ENCODE measurements at places on chromosomes 7 and 10.

- DNase-seq: no peak
Observed at GRCh38 chr10:98097616-98098015, 36.8 kb upstream of the R3HCC1L start.

DNA sequence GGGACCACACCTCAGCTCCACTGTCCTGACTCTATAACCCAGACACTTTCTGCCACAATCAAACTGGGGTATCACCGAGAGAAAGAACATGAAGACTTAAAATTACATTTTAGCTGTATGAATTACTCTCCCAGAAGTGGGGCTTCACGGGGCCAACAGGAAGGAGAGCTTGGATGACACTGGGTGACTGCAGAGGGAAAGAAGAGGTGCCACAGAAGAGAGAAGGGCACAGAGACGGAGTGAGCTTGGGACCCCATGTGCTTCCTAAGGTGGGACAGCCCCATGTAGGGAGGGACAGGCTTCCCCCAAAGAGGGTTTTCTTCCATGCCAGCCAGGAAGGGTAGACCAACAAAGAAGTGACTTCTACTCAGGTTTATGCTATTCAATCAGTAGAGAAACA is 162.0 kb upstream of the RHEB start:
- DNase-seq: no peak

DNA sequence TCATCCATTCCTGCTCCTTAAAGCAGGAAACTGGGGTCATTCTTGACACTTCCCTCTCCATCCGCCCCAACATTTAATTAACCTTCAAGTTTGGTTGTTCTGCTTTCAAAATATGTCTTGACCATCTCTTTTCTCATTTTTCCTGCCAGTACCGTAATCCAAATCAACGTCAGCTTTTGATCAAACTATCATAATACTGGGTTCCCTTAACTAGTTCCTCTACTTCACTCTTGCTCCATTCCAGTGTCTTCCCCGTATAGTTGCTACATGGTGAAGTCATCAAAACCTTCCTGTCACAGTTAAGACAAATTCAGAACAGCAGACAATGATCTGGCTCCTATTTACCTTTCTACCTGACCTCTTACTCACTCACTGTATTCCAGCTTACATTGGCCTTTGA is 6.6 kb upstream of the KLF14 start:
- DNase-seq: no peak

GRCh38 chr10:22649390-22649841 is 65.0 kb downstream of the PIP4K2A start:
- no peak for DNase-seq

DNA sequence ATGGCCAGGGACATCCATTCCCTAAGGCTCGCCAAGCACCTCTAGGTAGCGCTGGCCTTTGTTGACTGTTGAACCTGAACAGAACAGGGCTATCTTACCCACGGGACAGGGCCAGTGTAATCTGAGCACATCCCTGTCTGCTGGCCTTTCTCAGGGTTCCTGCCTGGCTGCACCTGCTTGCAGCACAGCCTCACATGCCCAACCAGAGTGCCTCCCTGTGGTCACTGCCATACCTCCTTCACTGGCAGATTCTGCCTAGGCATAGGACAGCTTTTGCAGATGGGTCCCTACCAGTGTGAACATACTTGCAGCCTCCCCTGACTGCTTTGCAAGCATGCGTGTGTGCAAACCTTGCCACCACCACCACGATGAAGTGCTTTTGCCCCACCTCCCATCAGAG is 15.8 kb upstream of the LIPN start:
- no peak for DNase-seq

DNA sequence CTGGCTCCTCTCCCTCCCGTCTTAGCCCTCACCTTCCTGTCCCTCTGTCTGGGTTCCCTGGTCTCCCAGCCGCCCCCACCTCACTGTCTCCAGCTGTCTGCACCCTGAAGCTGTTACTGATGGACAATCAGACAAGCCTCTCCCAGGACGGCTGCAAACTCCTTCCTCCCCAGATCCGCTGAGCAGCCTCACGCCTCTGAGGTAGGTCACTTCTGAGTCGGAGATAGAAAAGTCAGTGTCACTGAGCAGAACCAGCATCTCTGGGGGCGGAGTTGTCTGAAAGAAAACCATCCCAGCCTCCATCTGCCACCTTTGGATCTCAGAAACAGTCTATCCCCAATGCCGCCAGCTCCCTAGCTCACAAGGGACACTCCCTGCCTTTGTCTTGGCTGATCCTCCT is 27.4 kb downstream of the FAM241B start:
- no peak for DNase-seq

DNA sequence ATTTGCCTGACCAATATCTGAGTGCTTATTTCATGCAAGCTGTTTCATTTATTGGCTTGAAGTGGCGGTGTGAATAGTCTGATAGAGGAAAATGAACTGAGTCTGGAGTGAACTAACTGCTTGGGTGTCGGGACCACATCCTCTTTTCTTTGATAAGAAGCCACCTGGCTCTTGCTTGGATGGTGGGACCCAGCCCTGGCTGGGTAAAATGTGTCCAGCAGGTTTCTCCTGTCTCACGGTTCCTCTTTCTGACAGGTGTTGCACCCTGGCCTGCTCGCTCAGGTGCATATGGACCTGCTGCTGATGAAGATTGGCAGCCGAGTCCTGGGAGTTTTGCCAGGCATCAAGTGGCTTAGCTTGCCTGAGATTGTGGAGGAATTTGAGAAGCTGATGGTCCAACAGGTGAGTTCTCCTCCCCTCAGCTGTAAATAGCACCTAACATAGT is 1.6 kb downstream of the ADCK2 start:
- DNase-seq: no peak

DNA sequence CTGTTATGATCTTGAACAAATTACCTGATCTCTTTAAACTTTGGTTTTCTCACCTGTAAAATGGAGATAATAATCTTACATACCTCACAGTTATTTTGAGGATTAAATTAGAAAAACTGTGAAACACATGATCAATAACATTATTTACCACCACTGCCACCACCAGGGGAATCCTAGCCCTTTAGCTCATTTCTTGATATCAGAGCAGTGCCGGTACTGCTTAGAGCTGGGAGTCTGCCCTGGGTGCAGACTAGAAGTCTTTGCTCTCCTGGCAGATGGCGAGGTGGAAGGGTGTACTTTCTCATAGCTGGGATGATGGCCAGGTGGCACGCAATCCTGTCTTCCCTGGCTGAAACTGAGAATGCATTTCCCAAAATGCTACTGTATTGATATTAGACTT is 12.7 kb upstream of the EFCAB10 start:
- no peak for DNase-seq

DNA sequence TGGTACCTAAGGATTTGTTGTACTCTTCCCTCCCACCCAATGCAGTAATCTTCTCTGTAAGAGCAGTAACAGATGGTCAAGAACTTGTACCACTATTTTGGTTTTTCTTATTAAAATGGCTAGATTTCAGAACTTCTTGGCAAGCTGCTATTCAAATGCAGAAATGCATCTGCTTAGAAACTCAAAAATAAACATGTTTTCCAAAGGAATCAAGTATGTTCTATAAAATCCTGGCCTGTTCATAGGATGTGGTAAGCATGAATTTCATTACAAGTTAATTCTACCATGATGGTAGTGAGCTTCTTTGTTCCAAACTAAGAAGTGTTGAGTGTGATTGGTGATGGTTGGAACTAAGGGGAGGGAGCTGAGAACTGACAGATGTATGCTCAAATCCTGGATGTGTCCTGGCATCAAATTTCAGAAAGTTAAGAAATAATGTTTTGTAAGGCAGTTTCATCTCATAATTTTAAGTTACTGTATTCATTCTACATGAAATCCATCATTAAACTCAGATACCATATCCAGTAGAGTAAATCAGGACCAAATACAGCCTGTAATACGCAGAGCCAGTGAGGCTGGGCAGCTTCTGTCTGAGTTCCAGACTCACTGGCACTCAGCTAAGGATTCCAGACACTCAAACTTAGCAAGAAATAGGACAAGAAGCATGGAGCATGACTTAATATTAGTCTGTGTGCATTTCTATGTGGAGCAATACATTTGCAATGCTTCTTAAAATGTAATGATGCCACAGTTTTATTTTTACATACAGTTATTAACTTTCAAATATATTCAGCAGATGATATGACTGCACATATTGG is 119.6 kb downstream of the TES start:
- no peak for DNase-seq

GRCh38 chr7:2720024-2720423 is 32.0 kb downstream of the AMZ1 start:
- DNase-seq: no peak

- no peak for DNase-seq
Observed at GRCh38 chr7:17184805-17185689, 113.4 kb upstream of the AHR start.

GRCh38 chr7:6128205-6128604 is 97.0 kb downstream of the ANKRD61 start:
- DNase-seq: no peak

- DNase-seq: no peak
Observed at GRCh38 chr7:17640730-17641377, 299.4 kb downstream of the SNX13 start.

GRCh38 chr7:116577320-116577871 is 52.6 kb downstream of the CAV1 start:
- no peak for DNase-seq

Data from activated CD8-positive, alpha-beta memory T cell treated with anti-CD3 and anti-CD28 coated beads for 4 hours (primary cell).